ENCODE measurements at places on chromosomes 3 and 15.

DNA sequence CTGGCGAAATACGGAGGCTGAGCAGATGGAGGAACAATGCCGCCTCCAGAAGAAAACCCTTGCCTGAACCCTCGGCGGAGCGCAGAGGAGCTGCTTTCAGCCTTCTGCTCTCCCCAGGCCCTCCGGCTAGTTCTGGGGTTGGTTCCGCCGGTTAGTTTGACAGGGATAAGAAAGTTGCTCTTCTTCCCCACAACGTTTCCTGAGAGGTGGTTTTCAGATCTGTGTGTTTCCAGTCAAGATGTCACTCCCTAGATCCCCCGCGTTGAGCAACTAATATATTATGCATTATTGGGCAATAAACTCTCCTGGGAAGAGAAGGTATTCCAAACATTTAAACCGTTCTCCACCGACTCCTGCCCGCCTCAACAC, 551 bp downstream of the NLGN1 start:
- no peak for DNase-seq

- DNase-seq: no peak
Observed at GRCh38 chr15:39948817-39949216, 14.9 kb downstream of the EIF2AK4 start.

DNA sequence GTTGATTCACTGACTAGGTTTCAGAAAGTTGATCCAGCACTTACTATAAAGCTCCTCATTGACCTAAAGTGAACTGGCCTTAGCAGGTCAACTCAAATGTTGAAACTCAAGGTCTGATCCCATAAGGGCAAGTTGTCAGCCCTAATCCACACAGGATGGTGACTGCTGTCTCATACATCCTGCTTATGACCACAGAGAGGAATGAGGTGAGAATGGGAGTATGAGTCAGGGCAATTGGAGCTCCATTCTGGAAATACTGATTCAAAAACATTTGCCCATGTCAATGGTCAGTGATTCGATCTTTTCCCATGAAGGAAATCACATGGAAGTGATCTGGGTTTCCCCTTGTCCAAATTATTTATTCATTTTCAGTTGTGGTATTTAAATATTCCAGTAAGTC, 78.7 kb downstream of the ZNF385D start:
- no peak for DNase-seq

GRCh38 chr3:193824365-193824764, 231.4 kb downstream of the OPA1 start:
- DNase-seq: no peak

- no peak for DNase-seq
Observed at GRCh38 chr15:89070197-89071124, 17.8 kb upstream of the ABHD2 start.

DNA sequence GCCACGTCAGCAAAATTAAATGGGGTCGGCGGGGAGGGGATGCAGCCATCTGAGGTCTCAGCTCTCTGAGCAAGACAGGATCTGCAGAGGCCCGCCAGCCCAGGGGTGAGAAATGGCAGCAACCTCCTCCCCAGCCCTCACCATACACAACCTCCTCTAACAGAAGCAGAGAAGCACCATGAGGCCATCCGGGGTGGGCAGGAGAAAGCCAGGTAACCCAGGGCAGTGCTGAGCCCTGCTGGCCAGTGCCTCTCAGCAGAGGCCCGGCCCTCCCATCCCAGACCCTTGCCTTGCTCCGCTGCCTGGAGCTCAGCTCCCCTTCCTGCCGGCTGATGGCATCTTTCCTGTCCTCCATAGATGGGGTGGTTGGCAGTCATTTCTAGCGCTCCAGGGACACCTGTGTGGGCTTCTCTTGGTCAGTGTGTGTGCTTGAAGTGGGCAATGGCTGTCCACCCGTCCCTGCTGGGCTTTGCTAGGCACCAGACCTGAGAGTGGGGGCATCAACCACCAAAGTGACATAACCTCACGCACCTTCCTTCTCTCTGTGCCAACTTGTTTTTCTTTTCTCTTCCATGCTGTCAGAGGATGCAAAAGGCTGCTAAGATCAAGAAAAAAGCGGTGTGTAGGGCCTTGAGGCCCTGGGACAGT, 175.8 kb downstream of the NSMCE3 start:
- DNase-seq: no peak

GRCh38 chr3:38549957-38550840, 54.1 kb downstream of the EXOG start:
- DNase-seq: no peak

- no peak for DNase-seq
Observed at GRCh38 chr3:189638276-189639031, 7.3 kb downstream of the TP63 start.

DNA sequence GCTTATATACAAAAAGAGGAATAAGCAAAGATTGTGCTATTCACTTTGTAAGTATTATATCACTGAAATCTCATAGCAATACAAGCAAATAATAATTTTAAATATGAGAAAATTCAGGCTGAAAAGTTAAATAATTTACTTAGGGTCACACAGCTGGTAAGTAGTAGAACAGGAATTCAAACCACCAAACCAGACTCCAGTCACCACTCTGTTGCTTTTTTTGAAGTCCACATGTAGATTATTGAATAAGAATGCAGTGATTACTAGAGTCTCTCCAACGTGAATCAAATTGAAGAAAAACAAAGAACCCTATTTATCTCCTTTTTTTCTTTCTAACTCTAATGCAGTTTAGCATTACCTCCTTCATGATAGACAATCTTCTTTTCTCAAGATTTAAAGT, 15.9 kb downstream of the SPICE1 start:
- DNase-seq: no peak

GRCh38 chr15:61169904-61170695, 59.0 kb downstream of the RORA start:
- DNase-seq: peak; percentile 19

- DNase-seq: no peak
Observed at GRCh38 chr3:181382656-181383055, 329.1 kb upstream of the SOX2 start.

DNA sequence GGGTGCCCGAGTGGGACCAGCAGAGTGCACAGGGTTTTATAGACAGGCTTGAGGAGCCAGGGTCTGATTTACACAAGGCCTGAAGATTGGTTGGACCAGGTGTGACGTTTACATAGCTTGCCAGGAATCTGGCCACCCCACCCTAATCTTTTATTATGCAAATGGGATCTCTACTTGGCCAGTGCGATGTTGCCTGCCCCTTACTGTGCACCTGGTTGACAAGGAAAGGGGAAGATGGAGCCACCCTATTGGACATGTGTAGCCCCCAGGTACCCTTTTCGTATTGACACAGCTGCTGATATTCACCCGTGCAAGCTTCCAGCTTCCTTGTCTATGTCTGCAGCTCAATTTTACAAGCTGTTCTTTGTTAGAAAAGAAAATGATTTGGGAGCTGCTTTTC, 132.0 kb downstream of the ARNT2 start:
- DNase-seq: no peak

- DNase-seq: peak; percentile 99
Observed at GRCh38 chr3:101676765-101677435, at the start of gene ZBTB11. ZBTB11 (minus strand) TSS chr3:101677132; CDS start chr3:101676914, 218 bp downstream.

DNA sequence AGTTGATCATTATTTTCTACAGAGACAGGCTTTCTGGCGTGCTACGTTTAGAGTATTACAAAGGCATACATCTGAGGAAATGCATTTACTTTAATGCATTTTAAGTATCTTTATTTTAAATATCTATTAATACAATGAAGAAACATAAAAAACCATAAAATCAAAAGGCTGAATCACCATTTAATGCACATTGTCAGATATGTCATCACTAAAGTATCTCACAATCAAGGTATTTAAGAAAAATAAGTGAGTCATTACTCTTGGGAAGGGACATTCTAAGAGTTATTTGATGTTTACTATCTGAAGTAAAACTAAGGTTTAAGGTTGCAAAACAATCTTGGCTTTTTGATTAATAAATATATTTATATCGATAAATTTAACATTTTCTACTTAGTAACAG, 102.2 kb downstream of the CTNNB1 start:
- no peak for DNase-seq

- DNase-seq: no peak
Observed at GRCh38 chr3:14899993-14900618, 47.3 kb upstream of the NR2C2 start.

GRCh38 chr15:67093504-67093862, 28.1 kb downstream of the SMAD3 start:
- DNase-seq: no peak

- no peak for DNase-seq
Observed at GRCh38 chr15:67125589-67126502, 60.4 kb downstream of the SMAD3 start.

- no peak for DNase-seq
Observed at GRCh38 chr3:188432802-188433520, 279.0 kb downstream of the LPP start.

DNA sequence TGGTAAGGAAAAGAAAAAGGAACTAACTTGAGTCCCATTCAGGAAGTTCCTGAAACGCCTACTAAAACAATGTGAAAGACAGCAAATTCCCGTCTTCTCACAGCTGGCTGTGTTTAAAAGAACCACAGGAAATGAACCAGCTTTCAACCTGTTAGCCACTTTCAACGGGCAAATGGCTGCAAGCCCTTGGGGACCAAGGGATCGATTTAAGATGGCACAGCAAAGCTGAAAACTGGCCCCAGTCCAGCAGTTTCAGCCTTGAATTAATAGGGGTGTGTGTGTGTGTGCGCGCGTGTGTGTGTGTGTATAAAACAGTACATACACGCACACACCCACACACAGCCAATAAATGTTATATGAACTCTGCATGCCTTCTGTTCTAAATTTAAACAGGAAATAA, 168.7 kb upstream of the TMCO5A start:
- DNase-seq: no peak

DNA sequence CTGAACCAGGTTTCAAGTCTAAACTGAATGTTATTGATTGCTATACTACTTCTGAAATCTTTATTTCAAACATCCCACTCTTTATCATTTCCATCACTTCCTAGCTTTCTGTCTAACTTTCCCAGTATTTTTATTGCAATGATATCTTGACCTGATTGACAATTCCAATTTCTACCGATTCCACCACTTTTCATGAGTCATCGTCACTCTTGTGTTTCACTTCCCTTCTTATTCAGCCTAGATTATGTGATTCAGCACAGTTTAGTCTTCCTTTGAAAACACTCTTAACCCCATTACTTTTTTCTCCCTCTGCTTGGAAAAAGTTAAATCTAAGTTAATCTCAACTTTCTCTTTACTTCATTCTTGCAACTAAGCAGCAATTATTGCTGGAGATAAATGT, 62.6 kb downstream of the SLC7A14 start:
- DNase-seq: no peak

DNA sequence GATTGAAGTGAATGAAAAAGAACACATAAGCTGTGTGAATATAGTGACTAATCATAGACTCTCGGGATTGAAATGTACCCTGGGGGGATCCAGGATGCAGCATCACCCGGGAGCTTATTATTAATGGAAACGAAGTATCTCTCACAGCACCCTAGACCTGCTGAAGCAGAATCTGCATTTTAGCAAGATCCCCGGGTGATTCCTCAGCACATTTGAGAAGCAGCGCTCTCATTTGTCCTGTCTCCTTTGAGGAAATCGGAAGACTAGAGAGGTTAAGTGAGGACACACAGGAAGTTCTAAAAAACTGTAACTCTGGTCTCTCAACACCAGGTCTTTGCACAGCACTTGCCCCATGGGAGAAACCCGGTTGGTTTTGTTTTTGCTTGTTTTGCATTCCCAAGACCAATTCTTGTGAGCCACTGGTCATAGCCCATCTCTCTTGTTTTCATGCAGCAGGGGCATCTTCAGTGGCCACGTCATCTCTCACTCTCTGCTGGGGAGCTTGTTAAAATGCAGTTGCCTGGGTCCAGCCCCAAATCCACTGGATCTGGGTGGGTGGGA, 30.2 kb downstream of the ZNF710 start:
- DNase-seq: peak; percentile 50

GRCh38 chr3:99999536-99999935, 114.8 kb downstream of the FILIP1L start:
- no peak for DNase-seq

DNA sequence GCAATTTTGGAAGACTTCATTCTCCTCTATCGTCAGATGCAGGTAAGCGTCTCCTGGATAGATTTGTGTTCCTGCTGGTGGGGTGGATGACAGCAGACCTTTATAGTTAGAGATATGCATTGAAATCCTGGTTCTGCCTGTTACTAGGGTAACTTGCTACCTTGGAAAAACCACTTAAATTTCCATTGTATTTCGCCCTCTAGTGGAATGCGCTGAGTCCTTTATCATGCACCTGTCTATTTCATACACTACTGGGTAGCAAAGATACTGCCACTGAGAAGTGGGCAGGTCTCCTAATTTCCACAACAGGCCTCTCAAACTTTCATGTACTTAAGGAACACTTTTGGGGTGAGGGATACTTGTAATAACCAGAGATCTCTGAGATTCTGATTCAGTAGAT, 209.5 kb upstream of the SUCLG2 start:
- DNase-seq: no peak

DNA sequence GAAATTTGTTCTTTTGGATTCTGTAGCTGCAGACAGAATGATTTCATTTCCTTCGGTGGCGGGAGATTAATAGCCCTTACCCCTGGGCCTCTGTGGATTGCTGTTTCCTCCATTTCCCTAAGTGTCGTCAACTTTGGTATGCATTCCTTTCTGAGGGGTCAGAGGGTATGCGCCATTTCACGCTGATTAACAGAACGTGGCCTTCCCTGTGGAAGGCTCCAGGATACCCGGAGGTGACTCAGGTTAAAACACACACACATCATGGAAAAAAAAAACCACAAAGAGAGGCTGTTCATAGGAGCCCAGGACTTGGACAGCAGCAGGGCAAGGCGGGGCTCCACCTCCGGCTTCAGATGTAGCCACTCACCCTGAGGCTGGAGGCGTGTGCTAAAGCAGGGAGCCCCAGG, 51.9 kb downstream of the EPHB1 start:
- no peak for DNase-seq

DNA sequence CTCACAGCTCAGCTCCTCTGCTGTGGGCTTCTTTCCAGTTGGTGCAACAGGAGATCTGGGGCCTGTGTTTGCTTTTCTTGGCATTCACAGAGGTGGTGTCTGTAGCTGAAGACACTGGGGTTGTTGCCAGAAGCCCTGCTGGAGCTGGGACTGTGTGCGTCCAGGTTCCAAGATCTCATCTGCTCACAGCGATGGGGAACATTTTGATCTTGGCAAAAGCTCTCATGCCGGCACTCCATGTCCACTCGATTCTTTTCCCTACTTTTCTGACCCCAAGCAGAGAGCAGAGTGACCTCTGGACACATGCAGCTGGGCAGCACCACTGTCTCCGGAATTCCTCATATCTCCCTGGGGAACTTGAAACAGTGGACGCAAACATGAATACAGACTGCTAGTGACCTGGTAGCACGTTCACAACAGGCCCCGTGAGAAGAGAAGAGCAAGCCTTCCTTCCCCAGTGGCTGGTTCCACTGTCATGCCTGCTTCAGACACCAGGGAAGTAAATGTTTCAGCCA, 36.1 kb upstream of the MECOM start:
- no peak for DNase-seq

GRCh38 chr15:101499863-101500713, 10.6 kb upstream of the PCSK6 start:
- peak; percentile 31 for DNase-seq

DNA sequence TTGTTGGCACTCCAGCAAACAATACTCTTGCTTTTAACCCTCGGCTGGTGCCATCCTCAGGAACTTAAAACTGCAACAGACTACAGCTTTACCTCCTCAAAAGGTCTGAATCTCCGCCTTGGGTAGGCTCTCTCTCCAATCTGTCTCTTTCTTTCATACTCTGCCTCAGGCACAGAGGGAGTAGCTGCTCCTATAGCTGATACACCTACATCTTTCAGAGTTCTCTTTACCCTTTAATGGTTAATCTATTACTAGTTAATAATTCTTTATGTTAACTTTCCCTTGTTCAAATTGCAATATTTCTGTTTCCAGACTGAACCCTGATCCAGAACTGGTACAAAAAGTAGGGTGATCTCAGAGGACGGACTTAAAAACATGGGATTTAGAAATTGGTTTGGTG, 66.2 kb downstream of the MAP4 start:
- DNase-seq: no peak
